ENCODE measurements at places on chromosomes 5 and 9. TPM values are rescaled to one million over a fixed set of nuclear protein-coding genes. Genes with fewer than 3 reads are reported as not detected.

MYMK gene
- total RNA-seq: not detected

DND1 gene
- 2.3 TPM for total RNA-seq

SMIM33 gene
- total RNA-seq: not detected

SLC46A2 gene
- not detected for total RNA-seq

- no peaks in the 10 kb centered on the region for H3K27me3 ChIP-seq
- no peak overlapping the region for H3K27ac ChIP-seq
- DNase-seq: no peak
- H3K4me3 ChIP-seq: no peak overlapping the region
- peaks cover 5% of the 10 kb centered on the region for H3K4me1 ChIP-seq
These were observed 96.5 kb upstream of the RPS23 start for GRCh38 chr5:82374637-82375036.

GRCh38 chr5:35317586-35317985 is 87.3 kb upstream of the PRLR start:
- no peak overlapping the region for H3K4me3 ChIP-seq
- H3K36me3 ChIP-seq: no peaks in the 10 kb centered on the region
- H3K4me1 ChIP-seq: no peaks in the 10 kb centered on the region
- no peak overlapping the region for H3K27ac ChIP-seq

DNA sequence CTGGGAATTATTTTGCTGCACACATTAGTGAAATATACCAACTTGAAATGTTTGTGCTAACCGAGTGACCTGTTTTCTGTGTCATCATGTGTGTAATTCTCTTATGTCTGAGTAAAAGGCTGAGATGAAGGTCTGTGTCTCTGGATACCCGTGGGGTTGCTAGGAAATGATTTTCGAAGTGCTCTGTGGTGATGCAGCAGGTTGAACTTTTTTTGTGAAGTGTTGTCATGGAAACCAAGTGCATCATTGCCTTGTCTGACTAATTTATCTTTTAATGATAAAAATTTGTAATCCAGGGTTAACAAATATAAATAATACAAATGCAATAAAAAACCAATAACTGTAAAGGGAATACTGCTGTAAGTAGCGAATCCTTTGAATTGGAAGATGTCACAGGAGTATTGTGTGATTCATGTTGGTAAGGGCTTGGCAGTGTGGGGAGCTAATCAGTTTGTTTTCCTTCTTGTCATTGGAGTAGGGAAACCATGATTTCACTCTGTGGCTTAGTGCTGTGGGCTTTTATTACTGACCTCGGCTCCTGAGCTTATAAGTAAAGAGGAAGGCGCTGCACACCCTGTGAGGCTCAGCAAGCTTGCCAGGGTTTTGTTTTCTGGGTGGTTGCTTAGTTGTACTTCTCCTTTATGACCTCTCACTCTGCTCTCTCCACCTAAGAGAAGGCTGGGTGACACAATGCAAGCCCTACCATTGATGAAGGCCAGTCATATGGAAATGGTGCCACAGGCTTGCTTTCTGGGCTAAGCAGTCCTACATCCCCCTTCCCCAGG is 22.3 kb downstream of the PDE8B start:
- no peak overlapping the region for H3K27ac ChIP-seq
- H3K4me1 ChIP-seq: no peaks in the 10 kb centered on the region
- DNase-seq: no peak
- no peaks in the 10 kb centered on the region for H3K36me3 ChIP-seq

GRCh38 chr5:60633341-60633740 is 66.6 kb downstream of the DEPDC1B start:
- peaks cover 7% of the 10 kb centered on the region for H3K36me3 ChIP-seq
- no peaks in the 10 kb centered on the region for H3K27me3 ChIP-seq
- no peak overlapping the region for H3K4me3 ChIP-seq
- DNase-seq: no peak
- no peak overlapping the region for H3K27ac ChIP-seq

GRCh38 chr9:83138422-83139135 is 75.6 kb upstream of the RASEF start:
- H3K27me3 ChIP-seq: no peaks in the 10 kb centered on the region
- no peak overlapping the region for H3K27ac ChIP-seq
- no peak overlapping the region for H3K4me3 ChIP-seq
- H3K4me1 ChIP-seq: no peaks in the 10 kb centered on the region

DNA sequence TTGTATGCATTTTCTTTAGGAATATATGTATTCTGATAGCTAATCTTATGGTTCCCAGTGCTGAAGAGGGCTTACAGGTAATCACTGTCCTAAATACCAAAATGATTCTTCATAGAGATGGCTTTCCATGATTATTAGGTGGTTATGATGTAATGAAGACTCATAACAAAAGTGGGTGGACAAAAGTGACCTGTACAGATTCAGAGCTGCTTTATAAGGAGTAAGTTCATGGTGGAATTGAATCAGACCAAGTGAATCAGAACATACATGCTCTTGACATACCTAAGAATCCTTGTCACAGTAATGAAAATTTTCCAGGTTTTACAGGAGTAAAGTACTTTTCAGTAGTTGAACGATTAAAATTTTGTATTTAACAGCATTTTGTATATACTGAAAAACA is 105.6 kb downstream of the NIPBL start:
- no peak for DNase-seq
- H3K4me1 ChIP-seq: no peaks in the 10 kb centered on the region
- no peaks in the 10 kb centered on the region for H3K27me3 ChIP-seq
- no peaks in the 10 kb centered on the region for H3K36me3 ChIP-seq

- DNase-seq: no peak
- H3K27me3 ChIP-seq: peaks cover 52% of the 10 kb centered on the region
- no peaks in the 10 kb centered on the region for H3K4me1 ChIP-seq
- no peaks in the 10 kb centered on the region for H3K36me3 ChIP-seq
- H3K4me3 ChIP-seq: no peak overlapping the region
These were observed 53.5 kb downstream of the KCNIP1 start for GRCh38 chr5:170557314-170557713.

GRCh38 chr5:168364151-168364661 is 72.8 kb downstream of the WWC1 start:
- no peaks in the 10 kb centered on the region for H3K36me3 ChIP-seq
- no peaks in the 10 kb centered on the region for H3K27me3 ChIP-seq
- no peak overlapping the region for H3K27ac ChIP-seq
- peak; percentile 19 for DNase-seq
- H3K4me1 ChIP-seq: peaks cover 45% of the 10 kb centered on the region

GRCh38 chr9:108219664-108220063 is 636.1 kb downstream of the ACTL7B start:
- no peaks in the 10 kb centered on the region for H3K27me3 ChIP-seq
- H3K27ac ChIP-seq: no peak overlapping the region
- no peak for DNase-seq
- no peak overlapping the region for H3K4me3 ChIP-seq
- H3K4me1 ChIP-seq: no peaks in the 10 kb centered on the region
- H3K36me3 ChIP-seq: no peaks in the 10 kb centered on the region

DNA sequence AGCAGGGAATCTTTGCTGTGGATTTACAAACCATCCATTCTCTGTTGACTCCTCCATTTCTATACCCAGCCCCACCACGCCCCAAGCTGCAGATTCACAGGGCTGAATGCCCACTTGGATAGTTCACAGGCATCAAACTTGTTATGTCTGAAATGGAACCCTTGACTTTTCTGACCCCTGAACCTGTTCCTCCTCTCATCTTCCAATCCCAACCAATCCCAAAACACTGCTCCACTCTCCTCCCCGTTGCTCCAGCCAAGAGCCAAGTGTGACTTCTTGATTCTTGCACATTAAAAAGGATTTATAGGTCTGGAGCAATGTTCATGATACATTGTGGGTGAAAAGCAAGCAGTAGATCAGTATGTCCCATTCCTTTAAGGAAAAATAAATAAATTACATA is 145.6 kb downstream of the DAB2IP start:
- H3K36me3 ChIP-seq: no peaks in the 10 kb centered on the region
- no peak for DNase-seq
- peaks cover 9% of the 10 kb centered on the region for H3K27me3 ChIP-seq
- no peaks in the 10 kb centered on the region for H3K4me1 ChIP-seq

DNA sequence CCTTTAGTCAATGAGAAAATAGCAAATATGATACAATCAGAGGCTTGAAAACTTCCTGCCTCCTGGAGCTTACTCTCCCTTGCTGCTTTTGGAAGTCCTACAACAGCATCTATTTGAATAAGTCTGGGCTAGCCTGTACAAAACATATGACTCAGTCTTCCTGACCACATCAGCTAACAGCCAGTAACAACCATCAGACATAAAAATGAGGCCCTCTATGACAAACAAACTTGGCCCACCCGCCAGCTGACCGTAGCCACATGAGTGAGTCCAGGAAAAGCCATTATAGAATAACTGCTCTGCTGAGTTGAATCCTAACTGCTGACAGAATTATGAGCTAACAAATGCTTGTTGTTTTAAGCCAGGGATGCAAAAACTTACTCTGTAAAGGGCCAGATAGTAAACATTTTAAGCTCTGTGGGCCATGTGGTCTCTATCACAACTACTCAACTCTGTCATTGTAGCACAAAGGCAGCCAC is 347.6 kb downstream of the PTPRD start:
- H3K4me1 ChIP-seq: no peaks in the 10 kb centered on the region
- H3K27me3 ChIP-seq: no peaks in the 10 kb centered on the region
- no peak for DNase-seq
- H3K27ac ChIP-seq: no peak overlapping the region

DNA sequence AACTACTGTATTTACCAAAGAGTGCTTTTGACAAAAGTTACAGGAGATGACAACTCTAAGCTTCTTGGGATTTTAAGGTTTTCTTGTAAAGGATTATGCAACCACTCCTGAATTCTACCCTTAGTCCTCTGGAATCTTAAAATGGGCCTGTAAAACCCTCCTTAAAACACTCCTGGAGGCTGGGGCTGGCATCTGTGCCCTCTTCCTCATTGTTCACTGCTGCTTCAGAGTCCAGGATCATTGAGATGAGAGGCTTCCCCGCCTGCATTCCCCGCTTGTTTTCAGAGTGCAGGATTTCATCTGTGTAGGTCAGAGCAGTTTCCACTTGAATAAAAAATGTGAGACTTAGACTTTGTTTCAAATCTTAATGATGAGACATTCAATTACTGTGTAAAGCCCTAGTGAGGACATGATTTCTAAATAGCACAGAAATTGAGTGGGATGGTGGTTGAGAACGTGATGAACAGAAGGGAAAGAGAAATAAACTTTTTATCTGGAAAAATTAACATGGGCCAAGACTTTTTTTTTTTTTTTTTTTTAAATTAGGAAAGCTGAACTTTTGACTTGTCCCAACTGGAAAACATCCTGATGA is 40.4 kb downstream of the PCSK5 start:
- DNase-seq: no peak
- no peaks in the 10 kb centered on the region for H3K36me3 ChIP-seq
- no peak overlapping the region for H3K4me3 ChIP-seq
- H3K27me3 ChIP-seq: no peaks in the 10 kb centered on the region

DNA sequence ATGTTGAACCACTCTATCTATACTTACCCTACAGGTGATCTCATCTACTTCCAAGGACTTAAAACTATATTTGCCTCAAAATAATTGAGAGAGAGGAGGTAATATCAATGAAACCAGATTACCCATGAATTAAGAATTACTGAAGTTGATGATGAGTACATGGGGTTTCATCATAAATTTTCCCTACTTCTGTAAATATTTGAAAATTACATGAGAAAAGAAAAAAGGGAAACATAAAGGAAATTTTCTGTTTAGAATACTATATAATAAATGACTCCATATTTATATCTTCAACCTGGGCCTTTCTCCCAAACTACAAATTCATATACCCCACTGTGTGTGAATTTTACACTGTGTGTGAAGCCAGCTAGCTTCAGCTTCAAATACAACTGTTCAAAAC is 2.6 kb downstream of the TSTD2 start:
- no peak overlapping the region for H3K27ac ChIP-seq
- no peak for DNase-seq
- peaks cover under 1% of the 10 kb centered on the region for H3K36me3 ChIP-seq
- H3K27me3 ChIP-seq: no peaks in the 10 kb centered on the region
- H3K4me3 ChIP-seq: no peak overlapping the region
- H3K4me1 ChIP-seq: peaks cover 15% of the 10 kb centered on the region

GRCh38 chr5:80343067-80343466 is 23.3 kb downstream of the SPZ1 start:
- peak; percentile 23 for DNase-seq
- no peak overlapping the region for H3K27ac ChIP-seq
- H3K27me3 ChIP-seq: no peaks in the 10 kb centered on the region
- H3K36me3 ChIP-seq: no peaks in the 10 kb centered on the region
- no peak overlapping the region for H3K4me3 ChIP-seq

DNA sequence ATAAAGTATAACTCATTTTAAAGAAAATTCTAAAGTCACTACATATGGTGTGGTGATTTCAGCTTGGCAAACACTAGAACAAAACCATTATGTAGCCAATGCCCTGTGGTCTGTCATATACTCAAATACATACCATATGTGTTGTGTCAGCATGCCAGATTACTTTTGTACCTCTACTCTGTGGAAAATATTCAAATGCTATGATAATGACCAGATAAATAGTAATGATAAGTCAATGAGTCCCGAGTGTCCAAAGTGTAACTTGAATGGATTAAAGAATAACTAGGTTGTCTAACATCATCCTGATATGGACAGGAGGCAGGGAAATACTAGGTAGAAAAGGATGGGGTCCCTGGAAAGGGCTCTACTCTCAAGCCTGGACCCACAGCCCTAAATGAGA is 58.0 kb upstream of the IL6ST start:
- no peak overlapping the region for H3K27ac ChIP-seq
- H3K27me3 ChIP-seq: no peaks in the 10 kb centered on the region
- peaks cover 1% of the 10 kb centered on the region for H3K4me1 ChIP-seq
- no peak for DNase-seq

GRCh38 chr5:51997949-51998348 is 614.7 kb downstream of the ISL1 start:
- no peak for DNase-seq
- H3K36me3 ChIP-seq: no peaks in the 10 kb centered on the region
- no peak overlapping the region for H3K27ac ChIP-seq
- no peaks in the 10 kb centered on the region for H3K4me1 ChIP-seq

- no peaks in the 10 kb centered on the region for H3K27me3 ChIP-seq
- no peak overlapping the region for H3K27ac ChIP-seq
- DNase-seq: no peak
- H3K4me3 ChIP-seq: no peak overlapping the region
These were observed 268.6 kb upstream of the MVB12B start for GRCh38 chr9:126058011-126058531.

- no peaks in the 10 kb centered on the region for H3K36me3 ChIP-seq
- H3K27ac ChIP-seq: no peak overlapping the region
- H3K27me3 ChIP-seq: no peaks in the 10 kb centered on the region
- no peak overlapping the region for H3K4me3 ChIP-seq
- H3K4me1 ChIP-seq: no peaks in the 10 kb centered on the region
These were observed 185.5 kb downstream of the TAF11L14 start for GRCh38 chr5:17819783-17820182.

GRCh38 chr5:60401526-60401925 is 298.4 kb downstream of the DEPDC1B start:
- no peak overlapping the region for H3K27ac ChIP-seq
- DNase-seq: no peak
- no peaks in the 10 kb centered on the region for H3K36me3 ChIP-seq
- H3K4me1 ChIP-seq: no peaks in the 10 kb centered on the region
- peaks cover 21% of the 10 kb centered on the region for H3K27me3 ChIP-seq
